ENCODE measurements at places on chromosomes 4 and X.

- peaks cover 5% of the 10 kb centered on the region for H3K27me3 ChIP-seq
- H3K27ac ChIP-seq = no peak overlapping the region
- H3K4me1 ChIP-seq = no peaks in the 10 kb centered on the region
- H3K36me3 ChIP-seq = no peaks in the 10 kb centered on the region
- no peak overlapping the region for H3K4me3 ChIP-seq
- no peak for DNase-seq
Observed at GRCh38 chr4:77360451-77360850, 203.4 kb downstream of the CCNG2 start.

DNA sequence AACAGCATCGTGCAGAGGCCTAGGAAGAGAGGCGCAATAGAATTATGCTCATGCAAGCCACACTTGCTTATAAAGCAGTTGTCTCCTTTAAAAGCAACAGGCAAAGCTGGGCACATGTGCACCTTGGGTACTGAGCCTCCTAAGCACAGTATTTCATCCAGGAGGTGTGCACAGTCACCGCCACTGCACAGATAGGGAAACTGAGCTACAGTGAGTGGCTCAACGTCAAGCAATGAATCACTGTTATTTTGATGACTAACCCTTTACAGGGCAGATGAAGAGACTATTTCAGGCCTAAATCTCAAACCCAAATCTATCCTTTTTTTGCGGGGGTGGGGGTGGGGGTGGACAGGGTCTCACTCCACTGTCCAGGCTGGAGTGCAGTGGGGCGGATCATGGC lies 42.3 kb downstream of the BCOR start:
- peak; percentile 16 for DNase-seq
- no peak overlapping the region for H3K4me3 ChIP-seq
- no peaks in the 10 kb centered on the region for H3K4me1 ChIP-seq
- H3K27ac ChIP-seq = no peak overlapping the region

- H3K4me3 ChIP-seq = no peak overlapping the region
- H3K27ac ChIP-seq = peak overlapping the region; percentile 60
- H3K36me3 ChIP-seq = peaks cover 8% of the 10 kb centered on the region
- H3K27me3 ChIP-seq = no peaks in the 10 kb centered on the region
Observed at GRCh38 chr4:119034276-119035008, 101.2 kb upstream of the MYOZ2 start.

GRCh38 chr4:177975315-177975987 lies 533.2 kb upstream of the AGA start:
- no peak overlapping the region for H3K4me3 ChIP-seq
- peaks cover 3% of the 10 kb centered on the region for H3K4me1 ChIP-seq
- DNase-seq = peak; percentile 54
- H3K27ac ChIP-seq = peak overlapping the region; percentile 29
- no peaks in the 10 kb centered on the region for H3K27me3 ChIP-seq
